DMS53 (cell line): ENCODE measurements at places on chromosomes 11 and 22.

DNA sequence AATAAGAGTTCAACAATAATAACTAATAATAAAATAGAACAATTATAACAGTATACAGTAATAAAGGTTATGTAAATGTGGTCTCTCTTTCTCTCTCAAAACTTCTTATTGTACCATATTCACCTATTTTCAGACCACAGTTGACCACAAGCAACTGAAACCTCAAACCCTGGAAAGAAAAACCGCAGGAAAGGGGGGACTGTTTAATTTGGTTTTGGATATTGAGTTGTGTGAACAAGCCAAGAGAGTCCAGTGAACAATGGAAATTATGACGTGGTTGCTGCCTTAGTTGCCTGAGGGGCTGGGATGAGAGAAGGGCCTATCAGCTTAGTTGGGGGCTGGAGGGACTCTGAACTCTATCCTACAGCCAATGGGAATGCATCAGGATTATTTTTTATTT is 178.7 kb upstream of the POU2AF2 start:
- no peak for DNase-seq

- DNase-seq, result no peak
Observed at GRCh38 chr22:30167734-30168133, 78.8 kb downstream of the LIF start.

DNA sequence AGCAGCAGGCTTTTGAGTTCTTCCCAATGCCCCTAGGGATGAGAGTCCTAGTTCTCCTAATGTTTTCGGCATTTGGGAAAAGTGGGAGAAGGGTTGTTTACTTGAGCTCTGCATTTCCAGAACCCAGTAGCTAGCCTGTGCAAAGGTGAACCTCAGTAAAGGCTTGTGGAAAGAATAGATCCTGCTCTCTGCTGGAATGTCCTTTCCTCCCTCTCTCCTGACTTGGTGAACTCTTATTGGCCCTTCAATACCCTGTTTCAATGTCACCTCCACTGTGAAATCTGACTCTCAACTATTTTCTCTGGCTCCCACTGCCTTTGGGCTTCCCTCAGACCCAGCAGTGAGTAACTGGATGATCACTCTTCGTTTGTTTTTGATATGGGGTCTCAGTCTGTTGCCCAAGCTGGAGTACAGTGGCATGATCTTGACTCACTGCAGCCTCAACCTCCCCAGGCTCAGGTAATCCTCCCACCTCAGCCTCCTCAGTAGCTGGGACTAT is 2.4 kb upstream of the UVRAG start:
- DNase-seq, result no peak

DNA sequence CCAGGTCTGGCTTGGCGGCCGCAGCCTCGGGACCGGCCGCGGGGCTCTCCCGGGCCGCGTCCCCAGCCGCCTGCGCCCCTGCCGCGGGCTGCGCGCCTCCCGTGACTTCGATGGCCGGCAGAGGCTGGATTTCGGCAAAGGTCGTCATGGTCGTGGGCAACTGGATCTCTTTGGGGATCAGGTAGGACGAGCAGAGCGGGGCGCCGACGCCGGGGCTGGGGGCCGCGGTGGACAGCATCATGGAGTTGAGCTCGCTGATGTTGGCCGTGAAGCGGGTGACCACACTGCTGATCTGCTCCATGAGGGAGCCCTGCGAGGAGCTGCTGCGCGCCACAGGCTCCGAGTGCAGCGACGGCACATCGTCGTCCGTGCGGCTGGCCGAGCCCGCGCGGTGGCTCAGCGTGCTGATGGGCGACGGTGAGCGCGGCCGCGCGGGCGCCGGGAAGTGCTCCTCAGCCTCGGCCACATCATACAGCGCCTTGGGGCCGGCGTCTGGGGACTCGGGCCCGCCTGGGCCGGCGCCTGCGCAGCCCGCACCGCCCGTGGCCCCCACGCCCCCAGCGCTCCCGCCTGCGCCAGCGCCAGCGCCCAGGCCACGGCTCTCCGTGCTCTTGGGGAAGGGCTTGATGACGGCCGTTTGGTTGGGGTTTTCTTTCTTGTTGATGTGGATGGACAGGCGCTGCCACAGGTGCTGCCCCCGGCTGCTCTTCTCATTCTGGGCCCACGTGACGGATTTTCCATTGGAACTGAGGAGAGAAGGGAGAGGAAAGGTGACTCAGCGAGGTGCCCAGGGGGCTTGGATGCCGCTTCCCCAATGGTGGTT is 171.4 kb upstream of the CTSC start:
- peak; percentile 87 for DNase-seq

DNA sequence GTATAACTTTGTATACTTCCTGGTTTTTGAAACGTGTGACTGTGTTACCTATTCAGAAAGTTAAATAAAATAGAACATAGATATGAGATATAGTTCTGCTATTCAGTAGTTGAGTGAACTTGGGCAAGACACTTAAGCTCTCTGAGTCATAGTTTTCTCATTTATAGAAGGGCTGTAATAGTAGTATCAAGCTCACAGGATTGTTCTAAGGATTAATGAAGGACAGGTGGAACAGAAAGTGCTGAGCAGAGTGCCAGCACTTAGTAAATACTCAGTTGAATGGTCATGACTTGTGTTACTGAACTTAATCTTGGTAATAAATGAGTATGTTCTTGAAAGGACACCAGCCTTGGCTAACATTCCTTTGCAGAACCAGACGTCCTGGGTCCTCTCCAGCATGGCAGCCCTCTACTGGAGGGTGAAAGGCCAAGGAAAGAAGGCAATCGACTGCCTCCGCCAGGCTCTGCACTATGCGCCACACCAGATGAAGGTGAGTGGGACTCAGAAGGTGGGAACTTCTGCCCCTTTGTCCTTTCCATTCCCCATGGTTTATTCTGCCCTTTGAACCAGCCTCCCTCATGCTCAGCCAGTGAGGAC is 131.2 kb downstream of the TTC17 start:
- DNase-seq, result no peak

DNA sequence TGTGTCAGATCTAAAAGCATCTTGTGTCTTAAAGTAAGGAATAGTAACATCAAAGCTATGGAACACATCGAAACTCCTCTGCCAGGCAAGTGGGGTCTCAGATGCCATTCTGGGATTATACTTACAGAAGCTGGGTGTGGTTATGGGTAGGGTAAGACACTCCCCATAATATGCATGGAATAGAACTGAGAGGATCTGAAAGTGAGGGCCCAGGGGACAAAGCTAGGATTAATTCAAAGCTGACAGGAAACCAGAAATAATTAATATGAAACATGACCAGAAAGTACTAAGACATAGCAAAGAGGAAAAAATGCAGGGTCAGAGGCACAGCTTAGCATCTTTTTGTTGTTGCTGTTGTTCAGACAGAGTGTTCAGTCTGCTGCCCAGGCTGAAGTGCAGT is 40.2 kb upstream of the EED start:
- DNase-seq, result no peak
